Naive thymus-derived CD4-positive, alpha-beta T cell (primary cell): ENCODE measurements at places on chromosomes 11 and 22. TPM values are rescaled to one million over a fixed set of nuclear protein-coding genes. Genes with fewer than 3 reads are reported as not detected.

KCNA4 gene
- polyA plus RNA-seq, result not detected

GRCh38 chr11:64563966-64564365, 27.1 kb upstream of the SLC22A12 start:
- H3K36me3 ChIP-seq, result no peaks in the 10 kb centered on the region
- H3K4me1 ChIP-seq, result no peaks in the 10 kb centered on the region
- H3K27ac ChIP-seq, result no peak overlapping the region
- no peaks in the 10 kb centered on the region for H3K27me3 ChIP-seq
- H3K4me3 ChIP-seq, result no peak overlapping the region

DNA sequence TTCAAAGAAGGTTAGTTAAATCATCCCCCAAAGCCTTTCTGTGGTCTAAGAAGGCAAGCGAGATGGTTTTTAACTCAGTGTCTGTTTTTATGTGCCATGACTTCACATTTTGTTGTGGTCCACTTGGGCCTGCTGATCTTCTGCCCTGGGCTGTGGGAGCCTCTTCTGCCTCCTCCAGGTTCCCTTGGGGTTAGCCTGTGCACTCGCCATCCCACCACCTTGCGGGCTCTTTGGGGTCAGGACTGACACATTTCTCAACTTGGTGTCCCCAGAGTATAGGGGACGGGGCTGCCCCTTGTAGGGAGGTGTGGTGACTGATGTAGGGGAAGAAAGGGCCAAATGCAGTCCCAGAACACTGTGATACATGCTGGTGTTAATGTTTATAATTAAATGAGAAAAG, 207.0 kb downstream of the TBC1D22A start:
- no peaks in the 10 kb centered on the region for H3K4me1 ChIP-seq
- no peak overlapping the region for H3K4me3 ChIP-seq
- no peak for DNase-seq
- H3K27me3 ChIP-seq, result no peaks in the 10 kb centered on the region
- no peak overlapping the region for H3K27ac ChIP-seq

GRCh38 chr11:128784059-128784804, 82.9 kb downstream of the KCNJ1 start:
- peaks cover 8% of the 10 kb centered on the region for H3K4me1 ChIP-seq
- DNase-seq, result no peak
- no peaks in the 10 kb centered on the region for H3K27me3 ChIP-seq

- no peak overlapping the region for H3K4me3 ChIP-seq
- H3K27me3 ChIP-seq, result no peaks in the 10 kb centered on the region
- H3K36me3 ChIP-seq, result peaks cover 56% of the 10 kb centered on the region
- no peak for DNase-seq
- H3K27ac ChIP-seq, result no peak overlapping the region
- peaks cover 14% of the 10 kb centered on the region for H3K4me1 ChIP-seq
Observed at GRCh38 chr11:121578251-121578976, 125.6 kb upstream of the SORL1-AS1 start.

- peaks cover 5% of the 10 kb centered on the region for H3K4me1 ChIP-seq
- H3K4me3 ChIP-seq, result no peak overlapping the region
- H3K27ac ChIP-seq, result no peak overlapping the region
- no peaks in the 10 kb centered on the region for H3K27me3 ChIP-seq
- DNase-seq, result no peak
- H3K36me3 ChIP-seq, result peaks cover 3% of the 10 kb centered on the region
Observed at GRCh38 chr11:73072935-73073481, 69.1 kb downstream of the FCHSD2 start.
